ENCODE measurements at places on chromosomes 5 and 9.

GRCh38 chr9:110753731-110754231 is 85.2 kb downstream of the MUSK start:
- peak; percentile 89 for DNase-seq

GRCh38 chr5:133384903-133385302 is 227.4 kb downstream of the FSTL4 start:
- DNase-seq = no peak

DNA sequence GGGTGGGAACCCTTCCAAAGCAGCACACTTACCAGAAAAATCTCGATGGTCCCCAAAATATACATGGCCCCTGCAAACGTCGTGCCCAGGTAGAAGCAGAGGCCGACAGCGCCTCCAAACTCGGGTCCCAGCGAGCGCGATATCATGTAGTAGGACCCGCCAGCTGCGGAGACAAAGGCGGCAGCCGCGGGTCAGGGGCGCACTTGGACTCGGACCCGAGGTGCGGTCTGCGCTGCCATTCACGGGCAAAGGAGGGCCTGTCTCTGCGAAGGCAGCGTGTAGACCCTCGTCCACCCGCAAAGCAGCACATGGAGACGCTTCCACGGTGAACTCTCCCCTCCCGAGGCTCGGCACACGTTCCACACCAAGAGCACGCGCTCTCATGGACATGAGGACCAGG is 25.0 kb downstream of the SLC12A7 start:
- DNase-seq = no peak

DNA sequence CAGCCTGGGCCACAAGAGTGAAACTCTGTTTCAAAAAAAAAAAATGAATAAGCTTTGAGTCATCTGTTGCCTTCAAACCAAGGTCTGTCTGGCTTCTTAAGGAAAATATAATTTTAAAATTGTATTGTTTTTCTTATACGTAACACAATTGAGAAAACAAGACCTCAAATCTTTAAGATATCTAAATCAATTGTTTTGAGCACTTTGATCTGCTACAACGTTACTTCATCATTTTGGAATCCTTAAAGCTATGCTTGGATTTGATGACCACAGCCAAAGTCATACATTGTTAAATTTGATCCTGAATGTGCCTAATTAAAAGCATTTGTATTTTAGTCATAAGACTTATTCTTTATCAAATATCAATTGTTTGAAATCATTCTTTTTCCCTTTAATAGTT is 37.7 kb upstream of the VCAN start:
- DNase-seq = peak; percentile 65

- DNase-seq = no peak
Measured at GRCh38 chr5:81965524-81965923, 6.3 kb upstream of the ATG10 start.

DNA sequence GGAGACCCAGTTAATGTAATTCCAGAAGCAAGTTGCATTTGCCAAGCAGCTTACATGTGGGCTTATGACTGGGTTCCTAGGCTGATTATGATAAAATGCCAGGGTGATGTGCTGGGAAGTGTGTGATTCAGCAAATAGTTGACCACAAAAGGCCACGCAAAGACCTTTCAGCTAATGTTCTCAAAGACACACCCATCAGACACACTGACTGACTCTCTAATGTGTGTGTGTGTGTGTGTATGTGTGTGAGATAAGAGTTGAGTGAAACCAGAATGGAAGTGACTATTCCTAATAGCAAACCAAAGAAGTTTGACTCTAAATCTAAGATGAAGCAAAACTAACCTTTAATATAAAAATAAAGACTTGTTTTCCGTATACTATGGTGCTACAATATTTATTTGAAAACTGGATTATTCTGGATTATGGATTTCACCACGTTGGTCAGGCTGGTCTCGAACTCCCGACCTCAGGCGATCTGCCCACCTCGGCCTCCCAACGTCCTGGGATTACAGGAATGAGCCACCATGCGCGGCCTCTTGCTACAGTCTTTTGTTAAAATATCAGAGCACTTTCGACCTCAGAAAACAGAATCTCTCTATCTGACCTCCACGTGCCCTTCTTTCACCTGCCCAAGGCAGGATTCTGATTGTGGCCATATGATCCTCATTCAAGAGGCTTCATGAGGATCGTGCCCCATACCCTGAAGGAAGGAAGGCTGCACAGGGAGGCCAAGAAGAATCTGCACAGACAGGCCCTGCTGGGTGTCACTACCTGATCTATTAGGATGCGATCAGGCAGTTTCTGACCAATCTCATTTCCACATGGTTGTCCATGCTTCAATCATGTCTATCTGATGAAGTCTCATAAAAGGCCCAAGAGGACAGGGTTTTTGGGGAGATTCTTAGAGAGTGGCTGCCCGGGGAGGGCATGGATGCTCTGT is 75.6 kb downstream of the USP20 start:
- DNase-seq = peak; percentile 99

DNA sequence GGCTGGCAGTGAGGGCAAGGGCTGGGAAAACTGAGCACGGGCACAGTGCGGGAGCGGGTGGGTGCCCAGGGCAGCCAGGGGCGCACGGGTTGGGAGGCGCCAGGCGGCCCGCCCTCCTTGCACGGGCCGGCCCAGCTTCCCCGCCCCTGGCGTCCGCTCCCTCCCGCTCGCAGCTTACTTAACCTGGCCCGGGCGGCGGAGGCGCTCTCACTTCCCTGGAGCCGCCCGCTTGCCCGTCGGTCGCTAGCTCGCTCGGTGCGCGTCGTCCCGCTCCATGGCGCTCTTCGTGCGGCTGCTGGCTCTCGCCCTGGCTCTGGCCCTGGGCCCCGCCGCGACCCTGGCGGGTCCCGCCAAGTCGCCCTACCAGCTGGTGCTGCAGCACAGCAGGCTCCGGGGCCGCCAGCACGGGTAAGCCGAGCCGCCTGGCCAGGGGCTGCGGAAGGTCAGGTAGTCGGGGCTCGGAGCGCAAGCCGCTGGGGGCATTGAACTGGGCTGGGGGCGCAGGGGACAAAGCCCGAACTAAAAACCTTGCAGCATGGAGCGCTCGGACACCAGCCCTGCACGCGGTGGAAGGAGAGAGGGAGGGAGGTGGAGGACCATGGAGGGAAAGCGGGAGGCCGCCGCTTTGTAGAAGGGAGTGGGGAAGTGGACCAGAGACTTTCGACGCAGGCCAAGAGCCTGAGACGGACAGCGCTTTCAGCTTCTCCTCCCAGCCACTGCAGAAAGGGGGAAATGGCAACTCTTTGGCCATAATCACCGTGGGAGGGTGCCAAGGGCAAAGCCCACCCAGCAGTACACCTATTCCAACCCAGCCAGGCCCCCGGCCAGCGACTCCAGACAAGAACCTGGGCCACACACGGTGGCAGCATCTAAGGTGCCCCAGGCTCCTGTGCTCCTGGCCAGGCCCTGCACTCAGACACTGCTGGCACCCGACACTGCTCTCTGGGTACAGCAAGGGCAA is at the start of gene TGFBI:
TGFBI (plus strand) TSS at position 207 of the 961 bp plus-strand sequence; CDS start at position 275, 68 bp downstream.
- DNase-seq = peak; percentile 52

DNA sequence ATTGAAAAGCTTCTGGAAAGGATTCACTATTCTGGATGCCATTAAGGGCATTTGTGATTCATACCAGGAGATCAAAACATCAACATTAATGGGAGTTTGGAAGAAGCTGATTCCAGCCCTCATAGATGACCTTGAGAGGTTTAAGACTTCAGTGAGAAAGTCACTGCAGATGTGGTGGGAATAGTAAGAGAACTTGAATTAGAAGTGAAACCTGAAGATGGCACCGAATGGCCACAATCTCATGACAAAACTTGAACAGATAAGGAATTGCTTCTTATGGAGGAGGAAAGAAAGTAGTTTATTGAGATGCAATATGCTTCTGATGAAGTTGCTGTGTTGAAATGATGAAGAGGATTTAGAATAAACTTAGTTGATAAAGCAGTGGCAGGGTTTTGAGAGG is 254.6 kb upstream of the SLC24A2 start:
- DNase-seq = no peak

DNA sequence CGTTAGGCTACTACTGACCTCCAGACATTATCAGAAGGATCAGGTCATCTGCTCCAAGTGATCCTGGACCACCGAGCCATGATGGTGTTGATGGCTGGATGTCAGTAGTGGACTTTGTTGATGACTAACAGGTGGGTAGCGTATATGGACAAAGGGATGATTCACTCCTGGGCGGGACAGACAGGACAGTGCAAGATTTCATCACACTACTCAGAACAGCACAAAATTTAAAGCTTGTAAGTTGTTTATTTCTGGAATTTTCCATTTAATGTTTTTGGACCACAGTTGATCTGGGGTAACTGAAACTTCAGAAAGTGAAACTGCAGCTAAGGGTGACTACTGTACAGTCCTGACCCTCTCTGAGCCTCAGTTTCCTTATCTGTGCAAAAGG is 12.7 kb downstream of the PDGFRB start:
- peak; percentile 93 for DNase-seq

DNA sequence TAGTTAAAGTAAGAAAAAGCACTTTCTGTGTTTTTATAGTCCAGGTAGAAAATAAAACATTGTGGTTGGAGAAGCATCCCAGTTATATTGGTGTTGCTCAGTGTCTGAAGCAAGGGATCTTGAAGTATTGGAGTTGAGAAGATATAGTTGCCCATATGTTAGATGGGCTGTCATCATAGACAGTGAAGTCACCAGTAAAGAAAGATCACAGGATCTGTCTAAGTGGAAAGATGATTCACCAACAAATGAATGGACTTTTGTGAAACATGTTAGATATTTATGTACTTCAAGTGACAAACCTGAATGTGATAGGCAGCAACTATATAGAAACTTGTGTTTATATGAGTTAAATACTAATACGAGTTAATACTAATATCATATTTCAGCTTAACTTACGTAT is 11.7 kb downstream of the OGN start:
- no peak for DNase-seq

DNA sequence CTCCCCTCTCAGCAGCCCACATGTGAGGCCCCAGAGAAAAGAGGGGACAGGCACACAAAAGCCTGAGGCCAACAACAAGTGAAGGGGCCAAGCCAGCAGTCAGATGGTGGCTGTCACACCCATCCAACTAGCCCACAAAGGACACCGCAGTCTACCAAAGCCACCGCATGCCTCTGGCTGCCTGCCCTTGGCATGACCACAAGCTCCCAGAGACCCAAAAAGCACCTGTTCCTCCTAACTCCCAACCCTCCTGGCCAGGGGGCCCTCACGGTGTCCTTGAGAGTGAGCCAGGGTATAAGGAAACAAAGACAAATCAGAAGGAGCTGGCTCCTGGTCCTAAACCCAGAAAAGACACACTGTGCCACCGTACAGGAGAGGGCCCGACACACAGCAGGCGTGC is 77.8 kb upstream of the LRRTM2 start:
- DNase-seq = no peak

GRCh38 chr5:127844581-127845021 is 141.4 kb downstream of the CCDC192 start:
- DNase-seq = no peak

- DNase-seq = no peak
Measured at GRCh38 chr9:25557645-25558300, 120.5 kb downstream of the TUSC1 start.

GRCh38 chr9:79858508-79858907 is 286.7 kb downstream of the TLE4 start:
- no peak for DNase-seq

GRCh38 chr5:141567513-141568117 is 51.2 kb downstream of the DIAPH1 start:
- DNase-seq = no peak

GRCh38 chr9:99782962-99783718 is 38.5 kb upstream of the NR4A3 start:
- no peak for DNase-seq
